ENCODE measurements at places on chromosomes 7 and 10.

GRCh38 chr10:132882069-132882951, 60.1 kb downstream of the CFAP46 start:
- DNase-seq: no peak

GRCh38 chr10:70757856-70758255, 27.3 kb downstream of the TBATA start:
- no peak for DNase-seq

GRCh38 chr7:37982423-37982822, 62.0 kb downstream of the EPDR1 start:
- DNase-seq: no peak

- no peak for DNase-seq
Observed at GRCh38 chr7:55104123-55104522, 85.3 kb downstream of the EGFR start.

GRCh38 chr10:17643339-17643754, 604 bp upstream of the STAM start:
- no peak for DNase-seq

- DNase-seq: no peak
Observed at GRCh38 chr7:1156782-1157535, 3.0 kb downstream of the ZFAND2A start.

GRCh38 chr7:2503056-2503941, 16.3 kb upstream of the LFNG start:
- no peak for DNase-seq

DNA sequence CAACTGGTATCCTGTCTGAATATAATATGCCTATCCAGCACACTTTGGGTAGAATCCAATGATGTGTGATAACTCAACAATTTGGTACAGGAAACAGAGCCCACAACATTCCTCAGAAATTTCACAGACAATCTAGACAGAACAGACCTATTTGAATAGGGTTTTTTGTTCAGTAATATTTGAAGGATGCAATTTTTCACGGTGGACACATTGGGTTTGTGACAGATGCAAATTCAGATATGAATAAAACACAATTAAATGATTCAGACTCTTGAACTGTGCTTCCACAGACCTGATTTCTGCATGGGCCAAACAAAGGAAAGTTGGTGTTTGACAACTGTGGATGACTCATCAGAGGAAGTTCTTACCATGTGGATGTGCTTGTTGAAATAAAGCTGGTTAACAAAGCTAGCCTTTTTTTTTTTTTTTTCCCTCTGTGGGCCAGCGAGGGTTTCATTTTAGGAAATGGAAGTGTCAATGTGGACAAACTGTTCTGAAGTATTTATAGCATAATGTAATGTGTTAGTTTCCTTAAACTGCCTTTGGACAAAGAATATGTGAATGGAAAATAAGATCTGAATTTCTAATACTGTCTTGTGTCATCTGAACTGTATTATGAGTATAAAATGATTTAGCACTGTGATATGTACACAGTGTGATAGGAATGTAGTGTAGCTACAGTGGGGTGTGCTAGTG, 43.2 kb upstream of the FAM133B start:
- no peak for DNase-seq

- no peak for DNase-seq
Observed at GRCh38 chr10:132909491-132910071, 32.8 kb downstream of the CFAP46 start.

GRCh38 chr10:57864765-57865680, 402.7 kb downstream of the IPMK start:
- DNase-seq: no peak

DNA sequence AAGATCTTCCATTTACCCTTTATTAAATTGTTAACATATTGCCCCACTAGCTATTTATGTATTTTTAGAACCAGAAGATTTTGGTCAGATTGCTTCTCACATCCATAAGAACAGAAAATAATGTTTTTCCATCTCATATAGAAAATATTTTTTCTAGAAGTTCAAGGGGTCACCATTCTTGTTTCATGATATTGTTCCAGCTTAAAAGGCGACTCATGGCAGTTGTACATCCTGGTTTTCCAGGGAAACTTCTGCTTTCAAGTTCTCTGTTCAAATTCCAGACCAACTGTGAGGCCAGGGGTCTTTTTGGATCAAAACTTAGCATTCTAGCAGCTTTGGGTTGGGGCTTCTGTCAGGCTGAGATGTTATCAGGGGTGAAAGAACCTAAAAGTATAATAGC, 84.4 kb downstream of the LRRC4 start:
- DNase-seq: no peak

Data from cerebellar cortex (tissue), 1 donor.